ENCODE measurements at places on chromosomes 16 and 17.

- DNase-seq: no peak
Measured at GRCh38 chr17:79556271-79556670, 54.6 kb downstream of the RBFOX3 start.

DNA sequence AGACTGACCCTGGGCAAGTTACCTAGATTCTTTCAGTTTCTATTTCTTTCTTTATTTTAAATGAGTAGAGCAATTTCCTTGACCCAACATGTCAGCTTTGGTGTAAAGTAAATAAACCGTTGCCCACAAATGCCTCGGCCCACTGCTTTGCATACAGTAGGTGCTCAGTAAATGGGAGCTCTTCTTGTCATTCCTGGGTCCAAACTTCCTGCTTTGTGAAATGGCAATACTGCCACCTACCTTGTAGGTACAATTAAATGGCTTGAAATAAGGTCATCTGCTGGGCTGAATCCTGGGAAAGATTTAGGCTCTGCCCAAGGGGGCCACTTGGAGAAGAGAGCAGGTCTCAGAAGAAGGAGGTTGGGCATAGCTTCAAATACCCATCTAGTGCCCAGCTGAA, 253.0 kb downstream of the HS3ST3B1 start:
- no peak for DNase-seq

GRCh38 chr17:5762191-5762590, 177.9 kb upstream of the NLRP1 start:
- no peak for DNase-seq

DNA sequence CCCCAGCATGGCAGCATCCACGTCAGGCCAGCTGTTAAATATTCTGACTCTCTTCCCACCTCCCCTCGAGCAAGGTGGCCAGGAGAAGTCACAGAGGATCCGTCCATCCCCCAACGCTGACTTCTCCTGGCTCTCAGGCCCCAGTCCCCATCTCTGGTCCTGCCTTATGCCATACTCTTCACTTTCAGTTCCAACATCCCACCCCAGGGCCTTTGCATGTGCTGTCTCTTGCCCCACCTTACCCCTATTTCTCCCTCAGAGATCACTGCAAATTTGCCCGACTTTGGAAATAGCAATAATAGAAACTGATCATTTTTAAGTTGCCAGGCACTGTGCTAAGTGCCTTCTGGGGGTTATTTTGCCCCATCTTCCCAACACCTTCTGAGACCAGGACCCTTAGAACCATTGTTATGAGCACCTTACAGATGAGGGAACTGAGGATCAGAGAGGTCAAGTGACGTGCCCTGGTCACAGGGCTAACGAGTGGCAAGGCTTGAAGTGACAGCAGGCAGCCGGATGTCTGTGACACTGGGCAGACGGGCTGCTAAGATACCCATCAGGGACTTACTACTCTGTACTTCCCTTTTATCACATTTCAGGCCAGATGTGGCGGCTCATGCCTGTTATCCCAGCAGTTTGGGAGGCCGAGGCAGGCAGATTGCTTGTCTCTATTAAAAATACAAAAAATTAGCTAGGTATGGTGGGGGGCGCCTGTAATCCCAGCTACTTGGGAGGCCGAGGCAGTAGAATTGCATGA, 17.7 kb downstream of the HID1 start:
- no peak for DNase-seq
